Fibroblast of villous mesenchyme (primary cell): ENCODE measurements at places on chromosomes 2 and 18.

DNA sequence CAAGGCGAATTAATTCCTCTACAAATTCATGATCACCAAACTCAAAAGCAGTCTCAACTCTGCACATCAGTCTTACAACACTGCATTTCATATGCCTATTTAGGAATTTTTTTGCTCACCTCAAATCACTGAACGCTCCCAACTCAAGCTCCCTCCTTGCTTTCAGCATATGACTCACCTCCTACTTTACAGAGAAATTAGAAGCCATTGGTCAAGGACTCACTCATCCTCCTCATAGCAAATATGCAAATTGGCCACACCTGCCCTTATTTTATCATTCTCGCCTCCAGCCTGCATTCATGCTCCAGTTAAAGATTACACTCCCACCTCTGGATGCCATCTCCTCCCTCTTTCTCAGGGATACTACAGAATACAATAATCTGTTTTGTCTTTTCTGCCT lies 148.8 kb downstream of the MBD2 start:
- no peak for DNase-seq

DNA sequence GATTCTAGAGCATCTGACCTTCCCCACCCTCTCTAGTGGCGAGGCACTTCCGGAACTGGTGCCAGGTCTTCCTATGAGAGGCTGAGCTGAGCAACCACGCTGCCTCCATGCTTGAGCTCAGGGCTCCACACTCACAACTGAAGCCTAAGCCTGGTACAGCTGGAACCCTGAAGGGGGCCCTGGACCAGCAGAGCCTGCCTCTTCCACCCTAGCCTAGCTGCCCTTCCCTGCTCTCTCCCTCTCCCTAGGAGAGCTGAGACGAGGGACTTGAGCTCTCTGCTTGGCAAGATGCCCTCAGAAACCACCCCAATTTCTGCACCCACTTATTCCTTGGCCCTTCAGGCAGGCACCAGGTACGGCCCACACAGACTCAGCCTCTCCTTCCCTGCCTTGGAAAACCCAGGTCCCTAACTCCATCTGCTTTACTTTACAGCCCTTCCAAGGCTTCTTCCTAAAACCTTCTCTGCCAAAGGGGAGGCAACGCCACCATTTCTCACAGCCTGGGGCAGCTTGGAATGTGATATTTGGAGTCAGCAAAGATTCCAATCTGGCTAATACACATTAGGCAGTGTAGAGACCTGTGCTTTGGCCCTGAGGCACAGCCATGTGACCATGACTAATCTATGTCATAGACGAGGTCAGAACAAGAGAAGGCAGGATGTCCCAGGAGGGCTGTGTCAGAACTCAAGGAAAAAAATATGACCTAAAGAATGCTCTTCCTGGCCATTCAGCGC lies 18.8 kb downstream of the COX7A2L start:
- DNase-seq, result peak; percentile 87

DNA sequence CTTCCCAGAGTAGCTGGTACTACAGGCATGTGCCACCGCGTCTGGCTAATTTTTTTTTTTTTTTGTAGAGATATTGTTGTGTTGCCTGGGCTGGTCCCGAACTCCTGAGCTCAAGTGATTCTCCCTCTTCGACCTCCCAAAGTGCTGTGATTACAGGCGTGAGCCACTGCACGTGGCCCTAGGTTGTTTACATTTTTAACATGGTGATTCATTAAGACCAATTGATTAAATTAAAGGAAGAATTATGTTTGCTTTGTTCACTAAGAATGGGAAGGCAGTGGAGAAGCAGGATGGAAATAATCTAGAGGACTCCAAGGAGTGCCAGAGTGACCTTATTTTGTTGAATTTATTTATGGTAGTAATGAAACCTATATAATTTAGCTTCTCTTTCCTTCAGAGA lies 7.5 kb downstream of the LCLAT1 start:
- peak; percentile 50 for DNase-seq

DNA sequence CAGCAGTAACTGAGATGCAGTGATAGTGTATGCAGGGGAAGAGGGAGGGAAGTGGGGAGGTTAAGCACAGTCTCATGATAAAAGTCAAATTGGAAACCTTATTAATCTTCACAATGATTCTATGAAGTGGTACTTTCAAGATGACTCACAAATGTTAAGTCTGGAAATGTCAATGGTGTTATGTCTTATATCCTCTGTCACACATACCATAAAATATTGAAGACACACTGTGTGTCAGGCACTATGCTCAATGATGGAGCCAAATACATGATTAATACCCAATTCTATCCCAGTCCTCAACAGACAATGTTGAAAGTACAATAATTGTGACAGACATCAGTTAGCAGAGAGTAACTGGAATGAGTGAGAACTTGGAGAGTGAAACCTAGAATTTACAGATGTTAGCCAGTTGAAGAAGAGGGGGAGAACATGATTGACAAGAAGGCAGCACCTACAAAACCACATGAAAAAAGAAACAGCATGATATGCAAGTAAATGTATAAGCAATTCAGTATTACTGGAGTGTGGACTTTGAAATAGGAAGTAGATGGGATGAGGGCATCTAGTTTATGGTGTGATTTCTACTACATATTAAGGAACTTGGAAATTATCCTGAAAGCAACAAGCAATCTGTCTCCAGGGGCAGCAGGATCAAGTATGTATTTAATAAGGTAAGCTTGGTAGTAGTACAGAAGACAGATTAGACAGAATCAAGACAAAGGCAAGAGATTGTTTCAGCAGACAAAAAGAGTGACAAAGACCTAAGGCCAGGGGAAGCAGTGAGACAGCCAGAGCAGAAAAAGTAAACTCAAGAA lies 107.6 kb downstream of the STRN start:
- DNase-seq, result no peak

GRCh38 chr18:68604256-68604655 lies 110.7 kb downstream of the TMX3 start:
- DNase-seq, result peak; percentile 20
